H4 (cell line): ENCODE measurements at places on chromosomes 4 and X. TPM values are rescaled to one million over a fixed set of nuclear protein-coding genes. Genes with fewer than 3 reads are reported as not detected.

Gene LANCL3
- 0.25 and 1.0 TPM in 2 replicates for total RNA-seq

Gene AMER1
- 3.4 and 4.9 TPM in 2 replicates for total RNA-seq

Gene GC
- not detected in 2 replicates for total RNA-seq

Gene PAGE5
- 37.9 and 40.5 TPM in 2 replicates for total RNA-seq

- DNase-seq: no peak
Observed at GRCh38 chrX:118373538-118373937, 27.6 kb downstream of the WDR44 start.

- no peak for DNase-seq
Observed at GRCh38 chr4:146550161-146550560, 28.4 kb upstream of the SLC10A7 start.

DNA sequence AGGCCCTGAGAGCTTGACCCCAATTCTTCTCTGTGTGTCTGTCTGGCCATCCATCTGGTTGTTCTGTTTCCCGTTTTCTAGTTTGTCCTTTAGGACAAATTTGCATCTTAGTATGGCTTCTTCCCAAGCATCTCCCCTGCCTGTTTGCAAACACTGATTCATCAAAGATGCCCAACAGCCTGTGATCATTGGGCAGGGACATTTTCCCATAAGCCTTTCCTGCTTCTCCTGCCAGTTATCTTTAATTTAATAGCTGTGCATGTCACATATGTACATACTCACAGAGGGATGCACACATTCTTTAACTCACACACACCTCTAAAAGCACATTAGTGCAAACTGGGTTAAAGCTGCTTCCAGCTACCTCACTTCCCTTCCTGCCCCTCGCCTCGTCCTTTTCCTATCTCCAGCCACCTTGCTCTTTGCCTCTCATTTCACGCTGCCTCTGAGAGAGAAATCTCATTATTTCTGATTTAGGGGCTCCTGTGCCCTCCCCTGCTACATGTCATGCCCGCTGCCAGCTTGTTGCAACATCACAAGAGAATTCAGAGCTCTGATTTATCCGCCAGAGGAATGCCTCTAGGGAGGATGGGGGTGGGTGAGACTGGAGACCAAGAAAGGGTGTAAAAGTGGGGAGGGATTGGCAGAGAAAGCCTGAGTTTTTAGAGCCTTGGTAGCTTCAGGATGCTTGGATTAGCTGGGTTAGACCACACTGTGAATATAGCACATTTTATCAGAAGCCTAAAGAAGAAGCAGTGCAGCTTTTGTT is 100.6 kb downstream of the NHS start:
- peak; percentile 59 for DNase-seq

- DNase-seq: no peak
Observed at GRCh38 chr4:142420311-142421095, 425.6 kb downstream of the INPP4B start.

- no peak for DNase-seq
Observed at GRCh38 chrX:24646745-24647182, 383 bp downstream of the PCYT1B start.

GRCh38 chr4:113849771-113850170 is 88.2 kb upstream of the CAMK2D start:
- no peak for DNase-seq

DNA sequence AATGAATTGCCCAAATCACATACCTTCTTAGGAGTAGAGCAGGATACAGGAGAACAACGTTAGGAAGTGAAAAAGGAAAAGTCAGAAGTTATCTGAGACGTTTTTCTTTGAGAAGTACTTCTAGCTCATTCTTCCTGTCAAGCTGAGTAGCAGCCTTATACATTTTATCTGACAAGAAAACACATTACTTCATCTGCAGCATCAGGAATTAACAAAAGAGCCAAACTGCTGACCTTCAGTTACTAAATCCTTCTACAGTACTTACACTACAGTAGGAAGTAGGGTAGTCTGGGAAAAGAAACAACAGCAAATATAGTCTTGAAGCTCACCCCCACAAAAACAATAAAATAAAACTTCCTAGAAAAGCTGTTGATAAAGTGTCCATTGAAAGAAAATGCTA is 57.0 kb downstream of the ATP11C start:
- DNase-seq: no peak

DNA sequence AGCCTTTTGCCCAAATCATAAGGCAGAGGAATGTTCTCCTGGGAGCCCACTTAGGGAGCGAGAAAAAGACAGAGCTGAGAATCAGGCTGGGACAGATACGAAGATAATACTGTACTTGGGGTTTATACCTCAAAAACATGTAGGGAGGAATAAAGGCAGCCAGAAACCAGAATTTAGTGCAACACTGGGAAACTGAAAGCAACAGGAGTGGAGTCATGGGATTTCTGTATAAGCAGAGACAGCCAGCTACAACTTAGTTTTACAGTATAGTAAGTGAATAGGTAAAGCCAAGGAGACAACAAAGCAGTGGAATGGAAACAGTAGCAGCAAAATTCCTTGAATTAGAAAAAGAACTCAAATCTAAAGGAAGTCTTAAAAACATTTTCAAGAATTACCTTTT is 413.2 kb downstream of the FAT4 start:
- no peak for DNase-seq

GRCh38 chr4:148445071-148445859 is 3.1 kb upstream of the NR3C2 start:
- DNase-seq: no peak

DNA sequence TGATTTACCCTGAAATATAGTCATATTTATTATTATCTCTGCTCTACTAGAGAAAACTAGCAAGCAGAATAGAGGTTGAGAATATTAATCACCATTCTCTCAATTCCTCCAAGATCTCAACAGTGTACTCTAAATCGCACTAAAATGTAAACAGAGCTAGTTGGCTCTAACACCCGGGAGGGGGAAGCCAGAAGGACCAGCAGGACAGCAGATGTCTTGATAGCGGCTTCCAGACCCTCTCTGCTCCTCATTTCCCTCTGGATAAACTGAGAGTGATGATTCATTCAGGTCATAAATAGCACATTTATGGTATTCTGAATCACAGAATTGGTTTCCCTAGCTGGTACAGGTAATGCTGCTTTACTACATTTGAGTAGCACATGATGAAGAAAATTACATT is 82.5 kb downstream of the TBC1D9 start:
- no peak for DNase-seq

GRCh38 chr4:74189331-74190043 is 31.6 kb downstream of the MTHFD2L start:
- peak; percentile 63 for DNase-seq

- no peak for DNase-seq
Observed at GRCh38 chr4:88059766-88060165, 52.3 kb downstream of the PKD2 start.

DNA sequence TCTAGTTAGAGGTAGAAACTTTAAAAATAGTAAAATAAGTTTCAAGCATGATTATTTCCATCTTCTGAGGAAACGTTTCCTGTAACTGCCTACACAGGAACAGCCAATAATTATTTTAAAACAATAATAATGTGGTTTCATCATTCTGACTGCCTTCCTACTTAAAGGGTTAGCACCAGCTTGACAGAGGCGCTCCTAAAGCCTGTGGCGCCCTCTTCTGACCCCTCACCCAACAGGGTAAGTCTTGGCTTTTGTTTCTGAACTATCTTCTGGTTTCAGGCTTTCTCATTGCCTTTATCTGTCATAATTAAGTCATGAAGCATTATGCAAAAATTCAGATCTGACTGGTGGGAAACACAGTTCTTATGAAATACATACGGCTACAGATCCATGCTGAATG is 96.7 kb downstream of the ITM2A start:
- no peak for DNase-seq

- DNase-seq: no peak
Observed at GRCh38 chrX:17553961-17554482, 179.0 kb downstream of the NHS start.

DNA sequence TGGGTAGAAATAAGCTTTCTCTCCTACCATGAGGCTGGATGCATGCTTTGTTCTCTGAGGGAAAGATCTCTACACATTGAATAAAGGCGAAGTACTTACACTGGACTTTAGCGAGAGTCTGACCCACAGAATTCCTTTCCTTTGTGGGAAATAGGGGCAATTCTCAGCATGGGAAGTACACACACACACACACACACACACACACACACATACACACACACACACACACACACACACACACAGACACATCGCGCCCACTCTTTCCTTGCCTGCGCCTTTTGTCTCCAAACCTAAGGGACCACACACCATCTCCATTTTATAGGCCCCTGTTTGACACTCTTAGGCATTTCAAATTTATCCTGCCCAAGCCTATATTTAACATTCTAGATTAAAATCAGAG is 83.8 kb downstream of the LUZP4 start:
- DNase-seq: no peak

GRCh38 chrX:134715930-134716619 is 57.8 kb upstream of the PLAC1 start:
- DNase-seq: no peak
